Stimulated activated CD4-positive, alpha-beta T cell treated with anti-CD3 and anti-CD28 coated beads, Interleukin-4, amount 100 ng/mL, for 4 hours (primary cell): ENCODE measurements at places on chromosomes 5 and 9.

GRCh38 chr9:106321394-106322180, 541.4 kb upstream of the ZNF462 start:
- DNase-seq: no peak

DNA sequence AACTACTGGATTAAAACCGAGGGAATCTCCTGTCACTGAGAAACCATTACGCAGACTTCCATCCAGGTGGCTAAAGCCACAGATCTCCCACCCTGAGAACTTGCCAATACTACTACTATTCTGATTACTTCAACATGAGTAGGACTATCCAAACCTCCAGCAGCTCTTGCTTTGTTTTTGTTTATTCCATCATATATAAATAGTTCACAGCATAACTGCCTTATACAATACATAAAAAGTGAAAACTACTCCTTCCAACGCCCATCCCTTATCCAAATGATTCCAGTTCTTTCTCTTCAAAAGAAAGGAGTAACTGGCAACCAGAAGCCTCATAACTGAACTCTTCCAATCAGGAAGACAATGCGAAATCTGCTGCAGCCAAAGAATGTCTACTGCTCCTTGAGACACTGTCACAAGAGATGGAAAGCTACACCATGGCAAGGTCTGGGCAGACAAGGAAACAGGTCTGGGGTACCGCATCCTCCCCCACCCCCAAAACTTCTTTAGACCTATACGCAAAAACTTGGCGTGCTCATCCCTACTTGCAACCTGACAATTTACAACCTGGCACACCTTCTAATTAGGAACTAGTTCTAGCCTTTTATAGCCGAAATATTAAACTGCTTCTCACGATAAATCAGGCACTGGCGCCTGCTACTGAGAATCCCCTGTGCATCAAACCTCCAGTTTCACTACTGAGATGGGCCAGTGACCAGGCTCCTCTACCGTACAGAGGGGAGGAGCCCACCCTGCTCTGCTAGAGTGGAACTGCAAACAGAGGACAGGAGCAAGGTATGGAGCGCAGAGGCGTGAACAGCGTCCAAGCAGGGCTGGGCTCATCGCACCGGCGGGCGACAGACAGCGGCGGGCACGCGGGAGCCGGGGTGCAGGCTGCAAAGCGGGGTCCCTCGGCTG, 986 bp downstream of the PLPP1 start:
- DNase-seq: no peak

DNA sequence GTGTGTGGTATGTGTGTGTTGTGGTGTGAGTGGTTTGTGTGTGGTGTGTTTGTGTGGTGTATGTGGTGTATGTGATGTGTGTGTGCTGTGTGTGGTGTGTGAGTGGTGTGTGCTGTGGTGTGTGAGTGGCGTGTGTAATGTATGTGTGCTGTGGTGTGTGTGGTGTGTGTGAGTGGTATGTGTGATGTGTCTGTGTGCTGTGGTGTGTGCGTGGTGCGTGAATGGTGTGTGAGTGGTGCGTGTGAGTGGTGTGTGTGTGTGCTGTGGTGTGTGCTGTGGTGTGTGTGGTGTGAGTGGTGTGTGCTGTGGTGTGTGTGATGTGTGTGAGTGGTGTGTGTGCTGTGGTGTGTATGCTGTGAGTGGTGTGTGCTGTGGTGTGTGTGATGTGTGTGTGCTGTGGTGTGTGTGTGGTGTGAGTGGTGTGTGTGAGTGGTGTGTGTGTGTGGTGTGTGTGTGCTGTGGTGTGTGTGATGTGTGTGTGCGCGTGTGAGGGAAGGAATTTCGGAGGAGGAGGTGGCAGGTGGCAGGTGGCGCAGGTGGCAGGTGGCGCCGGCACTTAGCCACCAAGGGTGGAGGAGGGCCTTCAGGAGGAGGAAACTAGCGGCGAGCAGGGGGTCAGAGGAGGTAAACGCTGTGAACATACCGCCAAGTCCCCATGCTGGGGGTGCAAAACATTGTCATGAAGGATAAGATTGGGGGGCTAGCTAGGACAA, 191.8 kb downstream of the MELK start:
- DNase-seq: no peak

- no peak for DNase-seq
These were observed 121.1 kb upstream of the SLC12A2 start for GRCh38 chr5:127962491-127962890.

DNA sequence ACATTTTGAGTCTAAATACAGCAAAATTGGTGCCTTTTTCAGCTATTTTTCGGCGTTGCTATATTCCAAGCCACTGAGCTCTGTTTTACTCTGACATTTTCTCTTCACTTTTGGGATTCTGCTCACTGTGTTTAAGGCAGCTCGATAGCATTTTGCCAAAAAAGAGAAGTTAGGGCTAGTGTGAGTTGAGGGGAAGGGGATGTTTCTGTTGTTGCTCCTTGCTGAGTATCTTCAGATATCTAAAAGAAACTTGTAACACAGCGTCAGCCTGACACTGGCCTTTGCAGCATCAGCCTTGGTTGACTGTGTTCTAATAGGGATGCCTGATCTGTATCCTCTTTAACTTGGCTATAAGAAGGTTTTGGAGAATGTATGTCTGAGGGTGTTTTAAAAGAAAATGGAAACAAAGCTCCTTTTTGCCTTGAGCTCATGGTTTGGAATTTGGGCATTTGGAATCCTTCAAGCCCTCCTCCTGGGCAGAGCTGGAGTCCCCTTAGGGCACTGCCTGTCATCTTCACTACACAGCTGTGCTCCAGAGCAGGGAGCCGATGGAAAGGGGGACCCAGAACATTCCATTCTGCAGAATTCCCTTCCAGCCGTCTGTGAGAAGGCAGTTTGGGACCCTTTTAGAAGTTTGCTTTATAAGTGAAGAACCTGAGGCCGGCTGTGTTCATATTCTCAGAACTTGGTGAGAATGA, 63.0 kb downstream of the EXOSC2 start:
- no peak for DNase-seq

DNA sequence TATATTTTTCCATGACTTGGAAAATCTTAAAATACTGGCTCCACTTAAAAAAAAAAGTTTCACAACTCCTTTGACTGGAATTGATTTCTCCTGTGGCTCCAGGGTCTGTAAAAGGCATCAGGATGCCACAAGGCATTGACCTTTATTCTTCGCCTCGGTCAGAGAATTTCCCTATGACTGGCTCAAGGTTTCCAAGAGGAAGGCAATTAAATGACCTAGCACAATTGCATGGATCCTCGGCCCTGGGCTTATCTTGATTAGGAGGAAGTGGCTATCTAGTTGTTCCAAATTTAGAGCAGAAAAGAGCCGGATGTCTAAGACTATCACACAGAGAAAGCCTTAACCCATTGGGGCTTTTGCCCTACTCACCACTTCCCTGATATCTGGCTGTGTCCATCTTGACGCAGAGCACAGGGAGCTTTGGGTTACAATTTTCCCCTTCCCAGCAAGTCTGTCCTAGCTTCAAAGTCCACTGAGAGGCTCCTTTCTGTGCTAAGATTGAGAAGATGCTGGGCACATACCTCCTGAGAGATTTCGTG, 56.9 kb upstream of the COL15A1 start:
- no peak for DNase-seq

GRCh38 chr5:122473138-122473843, 161.3 kb downstream of the SNCAIP start:
- DNase-seq: no peak

GRCh38 chr5:34490506-34491250, 165.4 kb upstream of the RAI14 start:
- no peak for DNase-seq

GRCh38 chr5:132830436-132831094, at the start of gene SHROOM1:
SHROOM1 (minus strand) TSS chr5:132830647; CDS start chr5:132826140, 4,507 bp downstream.
- peak; percentile 12 for DNase-seq

DNA sequence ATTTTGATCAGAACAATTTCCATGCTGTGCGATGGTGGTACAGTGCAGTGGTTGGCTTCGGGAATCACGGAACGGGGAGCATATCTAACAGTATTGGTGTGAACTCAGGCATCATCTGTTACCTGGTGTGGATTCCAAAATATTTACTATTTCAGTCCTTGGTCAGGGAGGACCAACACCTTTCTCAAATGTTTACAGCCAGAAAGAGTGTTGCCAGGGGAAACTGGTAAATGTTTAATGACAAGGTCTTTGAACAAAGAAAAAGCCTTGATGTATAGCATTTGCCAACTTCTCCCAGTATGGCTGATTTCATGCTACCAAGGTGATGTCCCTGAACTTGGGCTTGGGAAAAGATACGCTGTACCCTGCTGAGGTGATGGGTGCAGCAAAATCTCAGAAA, 145.6 kb upstream of the POC5 start:
- no peak for DNase-seq

- DNase-seq: no peak
These were observed 1.2 kb downstream of the FXN start for GRCh38 chr9:69036799-69037198.

DNA sequence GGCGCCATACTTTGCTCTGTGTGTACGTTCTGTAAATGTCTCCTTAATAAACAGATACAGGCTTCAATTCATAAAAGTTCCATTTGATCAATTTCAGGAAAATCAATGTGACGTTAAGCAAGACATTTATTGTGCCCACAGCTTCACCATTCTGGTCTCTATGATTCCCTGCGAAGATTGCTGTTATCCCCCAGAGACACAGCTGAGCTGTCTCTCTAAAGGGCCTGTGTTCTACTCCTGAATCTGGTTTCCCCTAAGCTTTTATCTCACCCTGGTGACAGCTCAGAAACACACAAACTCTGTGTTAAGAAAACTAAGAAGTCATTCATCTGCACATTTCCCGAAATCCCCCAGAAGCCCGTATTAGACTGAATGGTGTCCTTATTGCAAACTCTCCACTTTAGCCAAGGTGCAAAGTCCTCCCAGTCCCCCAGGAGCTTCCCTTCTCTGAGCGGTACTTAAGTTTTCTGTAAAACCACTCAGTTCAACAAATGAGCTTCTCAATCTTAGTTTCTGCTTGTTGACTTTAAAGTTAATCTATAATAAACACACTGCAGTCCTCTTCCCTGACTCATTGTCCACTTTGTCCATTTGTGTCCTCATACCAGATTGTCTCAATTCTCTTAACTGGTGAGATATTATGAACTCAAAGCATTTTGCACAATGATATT, 1.4 kb upstream of the C5orf15 start:
- DNase-seq: no peak

DNA sequence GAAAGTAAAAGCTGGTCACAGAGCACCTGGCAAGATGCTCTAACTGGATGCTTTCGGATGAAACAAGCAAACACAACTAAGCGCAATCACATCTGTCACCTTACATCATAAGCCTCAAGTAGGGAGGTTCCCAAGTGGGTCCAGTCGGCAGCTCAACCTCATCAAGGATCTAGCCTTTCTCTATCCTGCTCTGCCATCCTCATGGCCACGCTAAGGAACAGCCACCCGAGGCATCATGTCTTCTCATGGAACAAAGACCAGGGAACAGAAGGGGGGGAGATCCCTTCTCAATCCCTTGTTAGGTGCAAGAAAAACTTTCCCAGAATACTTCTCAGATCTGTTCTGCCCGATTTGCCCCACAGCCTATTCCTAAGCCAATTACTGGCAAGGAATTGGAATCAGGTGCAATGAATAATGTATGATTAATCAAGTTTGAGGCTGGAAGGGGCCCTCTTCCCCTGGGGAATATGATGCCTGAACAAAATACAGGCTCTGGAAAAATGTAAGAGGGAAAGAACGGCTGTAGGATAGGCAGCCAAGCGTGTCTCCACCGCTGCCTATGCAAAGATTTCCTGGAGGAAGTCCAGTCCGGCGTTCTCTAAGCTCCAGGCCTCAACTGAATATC, 1.3 kb upstream of the HABP4 start:
- DNase-seq: no peak

GRCh38 chr5:177361418-177362291, 3.9 kb downstream of the RGS14 start:
- no peak for DNase-seq

GRCh38 chr5:44246986-44247385, 142.2 kb downstream of the FGF10 start:
- DNase-seq: no peak

DNA sequence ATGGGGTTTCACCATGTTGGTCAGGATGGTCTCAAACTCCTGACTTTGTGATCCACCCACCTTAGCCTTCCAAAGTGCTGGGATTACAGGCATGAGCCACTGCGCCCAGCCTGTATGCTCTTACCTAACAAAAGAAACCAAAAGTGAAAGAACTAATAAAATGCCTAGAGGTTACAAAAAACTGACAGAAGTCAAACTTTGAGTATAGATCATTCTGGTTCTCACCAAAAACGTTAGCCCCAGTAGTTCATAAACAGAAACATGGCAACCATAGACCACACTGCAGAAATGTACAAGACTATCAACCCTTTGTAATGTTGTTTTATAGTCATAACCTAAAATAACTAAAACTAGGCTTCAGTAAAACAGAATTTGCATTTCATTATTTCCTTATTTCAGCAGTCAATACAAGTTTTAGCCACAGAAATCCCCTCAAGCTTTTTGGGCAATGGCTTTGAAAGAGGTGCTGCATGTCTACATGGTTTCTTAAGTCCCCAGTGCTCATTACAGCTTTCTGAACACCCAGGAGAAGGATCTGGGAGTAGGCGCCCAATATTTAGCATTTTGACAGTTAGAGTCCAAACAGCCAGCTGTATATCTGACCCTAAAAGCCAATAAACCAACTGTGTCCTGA, 72.5 kb downstream of the EPB41L4A start:
- DNase-seq: no peak

DNA sequence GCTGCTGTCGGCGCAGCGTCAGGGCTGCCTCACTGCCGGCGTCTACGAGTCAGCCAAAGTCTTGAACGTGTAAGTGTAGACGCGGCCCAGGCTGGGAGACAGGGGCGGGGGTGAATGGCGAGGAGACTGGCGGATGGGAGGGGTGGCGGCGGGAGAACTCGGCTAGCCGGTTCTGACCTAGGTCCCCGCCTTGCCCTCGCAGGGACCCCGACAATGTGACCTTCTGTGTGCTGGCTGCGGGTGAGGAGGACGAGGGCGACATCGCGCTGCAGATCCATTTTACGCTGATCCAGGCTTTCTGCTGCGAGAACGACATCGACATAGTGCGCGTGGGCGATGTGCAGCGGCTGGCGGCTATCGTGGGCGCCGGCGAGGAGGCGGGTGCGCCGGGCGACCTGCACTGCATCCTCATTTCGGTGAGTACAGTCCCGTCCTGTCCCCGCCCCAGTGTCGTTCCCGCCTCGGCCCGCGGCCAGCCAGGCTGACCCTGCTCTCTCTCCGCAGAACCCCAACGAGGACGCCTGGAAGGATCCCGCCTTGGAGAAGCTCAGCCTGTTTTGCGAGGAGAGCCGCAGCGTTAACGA, 745 bp downstream of the GADD45G start:
- peak; percentile 60 for DNase-seq

DNA sequence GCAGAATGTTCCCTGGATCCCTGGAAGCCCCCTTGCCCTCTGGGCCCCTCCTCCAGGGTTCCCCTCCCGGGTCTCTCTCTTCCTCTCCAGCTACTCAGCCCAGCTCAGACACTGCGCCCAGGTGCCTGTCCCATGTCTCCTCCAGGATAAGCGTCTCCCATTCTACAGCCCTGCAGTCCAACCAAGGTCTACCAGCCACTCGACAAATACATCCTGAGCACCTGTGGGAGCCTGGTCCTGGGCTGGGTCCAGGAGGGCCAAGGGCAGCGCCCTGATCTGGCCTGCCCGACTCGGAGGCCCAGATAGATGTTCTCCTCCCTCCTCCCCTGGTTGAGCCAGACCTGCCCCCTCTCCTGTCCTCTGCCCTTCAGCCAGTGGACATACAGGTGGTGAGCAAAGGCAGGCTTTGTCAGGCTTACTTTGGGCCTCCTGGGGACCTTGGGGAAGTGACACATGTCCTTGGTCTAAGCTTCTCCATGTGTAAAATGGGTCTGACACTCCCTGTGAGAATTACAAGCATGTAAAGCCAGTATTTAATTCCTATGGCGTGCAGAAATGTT, 1.4 kb downstream of the FLT4 start:
- DNase-seq: no peak

- DNase-seq: no peak
These were observed 292.0 kb downstream of the NSG2 start for GRCh38 chr5:174337276-174338184.

- no peak for DNase-seq
These were observed 235.7 kb downstream of the ENC1 start for GRCh38 chr5:74404574-74405508.
